Peyer's patch (tissue), 4 donors: ENCODE measurements at places on chromosomes 1 and 21. TPM values are rescaled to one million over a fixed set of nuclear protein-coding genes. Genes with fewer than 3 reads are reported as not detected.

APOBEC4 gene
- total RNA-seq = not detected

ZMPSTE24 gene
- 20.7 TPM for total RNA-seq

KCNK1 gene
- total RNA-seq = 17.2 TPM

DNA sequence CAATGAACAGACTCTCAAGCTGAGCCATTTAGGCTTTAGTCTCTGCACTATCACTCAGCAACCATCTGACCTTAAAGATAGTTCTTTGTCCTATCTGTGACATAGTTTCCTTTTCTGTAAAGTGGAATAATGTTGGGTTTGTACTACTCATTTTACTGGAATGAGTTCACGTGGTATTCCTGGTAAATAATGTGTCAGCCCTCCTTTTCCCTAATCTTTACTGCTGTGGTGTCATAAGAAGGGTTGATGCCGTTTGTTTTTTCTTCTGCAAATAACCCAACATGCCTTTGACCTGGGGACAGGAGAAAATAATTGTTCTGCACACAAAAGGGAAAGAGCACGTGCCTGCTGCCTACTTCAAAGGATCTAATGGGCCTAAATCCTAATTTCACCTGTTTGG is 297.8 kb downstream of the BRINP3 start:
- H3K4me1 ChIP-seq = no peaks in the 10 kb centered on the region
- no peak overlapping the region for H3K4me3 ChIP-seq
- H3K27ac ChIP-seq = no peak overlapping the region
- no peak for DNase-seq

DNA sequence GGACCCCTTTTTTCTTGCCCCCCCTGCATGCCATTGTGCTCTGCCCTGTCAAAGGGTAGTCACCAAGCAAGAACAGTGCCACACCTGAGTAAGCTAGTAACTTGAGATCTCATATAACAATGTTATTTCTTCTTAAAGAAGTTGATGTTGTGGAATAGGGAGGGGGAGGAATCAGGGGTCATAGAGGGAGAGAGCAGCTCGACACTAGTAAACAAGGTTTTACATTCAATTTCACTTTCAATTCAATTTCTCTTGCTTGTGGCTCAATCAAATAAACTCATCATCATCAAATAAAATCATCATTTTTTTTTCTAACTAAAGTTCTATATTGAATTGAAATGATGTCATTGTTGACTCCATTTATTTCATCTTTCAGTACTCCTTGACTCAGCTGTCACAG is 106.4 kb downstream of the CRB1 start:
- no peak for DNase-seq
- no peaks in the 10 kb centered on the region for H3K36me3 ChIP-seq
- no peak overlapping the region for H3K4me3 ChIP-seq
- H3K4me1 ChIP-seq = no peaks in the 10 kb centered on the region

RGS5 gene
- total RNA-seq = 56.9 TPM

GPR25 gene
- not detected for total RNA-seq

DNA sequence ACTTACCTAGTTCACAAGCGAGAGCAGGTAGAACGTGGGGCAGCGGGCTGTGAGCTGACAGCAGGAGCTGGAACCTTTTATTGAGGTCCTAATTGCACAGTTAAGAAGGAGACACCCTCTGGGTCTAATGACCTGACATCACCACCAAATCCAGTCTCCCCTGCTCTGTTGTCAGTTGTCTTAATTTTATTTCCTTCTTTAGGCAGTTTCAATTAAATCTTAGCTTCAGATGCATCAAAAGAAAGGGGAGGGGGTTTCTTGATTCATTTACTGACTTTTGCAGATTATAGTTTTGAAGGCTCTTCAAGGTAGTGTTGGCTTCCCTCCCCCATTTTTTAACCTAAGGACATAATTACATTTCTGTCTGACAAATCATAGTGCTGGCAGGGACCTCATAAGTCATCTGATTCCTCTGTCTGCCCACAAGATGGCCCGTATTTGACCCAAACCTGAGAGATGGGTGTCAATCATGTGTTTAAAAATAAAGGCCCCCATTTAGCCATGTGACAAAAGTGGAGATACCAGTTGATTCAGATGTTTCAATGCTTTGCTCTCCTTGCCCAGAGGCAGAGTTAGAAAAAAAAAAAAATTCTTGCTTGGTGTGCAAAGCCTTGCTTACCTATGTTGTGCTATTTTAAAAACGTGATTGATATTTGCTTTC is at the start of gene TCHHL1:
Gene TCHHL1 (minus strand): TSS at position 51 of the 661 bp plus-strand sequence. CDS start 921 bp downstream, outside the sequence.
- H3K36me3 ChIP-seq = no peaks in the 10 kb centered on the region
- no peak for DNase-seq
- H3K27me3 ChIP-seq = no peaks in the 10 kb centered on the region
- no peak within 1 kb of the TSS for H3K4me3 ChIP-seq

GRCh38 chr1:91123773-91124172 is 101.9 kb upstream of the ZNF644 start:
- no peak for DNase-seq
- no peak overlapping the region for H3K27ac ChIP-seq
- H3K4me1 ChIP-seq = no peaks in the 10 kb centered on the region
- no peaks in the 10 kb centered on the region for H3K27me3 ChIP-seq

- peak; percentile 64 for DNase-seq
- H3K4me3 ChIP-seq = no peak overlapping the region
- H3K27ac ChIP-seq = no peak overlapping the region
- no peaks in the 10 kb centered on the region for H3K27me3 ChIP-seq
- peaks cover 93% of the 10 kb centered on the region for H3K36me3 ChIP-seq
- no peaks in the 10 kb centered on the region for H3K4me1 ChIP-seq
Observed at GRCh38 chr1:201999625-202000238, 10.7 kb upstream of the ELF3 start.

- no peaks in the 10 kb centered on the region for H3K36me3 ChIP-seq
- no peak for DNase-seq
- no peaks in the 10 kb centered on the region for H3K4me1 ChIP-seq
- no peaks in the 10 kb centered on the region for H3K27me3 ChIP-seq
- no peak overlapping the region for H3K4me3 ChIP-seq
Observed at GRCh38 chr1:20279509-20279908, 11.2 kb upstream of the VWA5B1 start.

- peaks cover 3% of the 10 kb centered on the region for H3K4me1 ChIP-seq
- H3K27me3 ChIP-seq = no peaks in the 10 kb centered on the region
- H3K36me3 ChIP-seq = peaks cover 59% of the 10 kb centered on the region
- no peak overlapping the region for H3K4me3 ChIP-seq
- no peak overlapping the region for H3K27ac ChIP-seq
Observed at GRCh38 chr1:114746450-114747121, 11.2 kb downstream of the CSDE1 start.

- H3K27me3 ChIP-seq = no peaks in the 10 kb centered on the region
- peaks cover 7% of the 10 kb centered on the region for H3K4me1 ChIP-seq
- H3K4me3 ChIP-seq = no peak overlapping the region
- no peak for DNase-seq
- no peak overlapping the region for H3K27ac ChIP-seq
Observed at GRCh38 chr1:234495231-234495990, 16.4 kb upstream of the TARBP1 start.

DNA sequence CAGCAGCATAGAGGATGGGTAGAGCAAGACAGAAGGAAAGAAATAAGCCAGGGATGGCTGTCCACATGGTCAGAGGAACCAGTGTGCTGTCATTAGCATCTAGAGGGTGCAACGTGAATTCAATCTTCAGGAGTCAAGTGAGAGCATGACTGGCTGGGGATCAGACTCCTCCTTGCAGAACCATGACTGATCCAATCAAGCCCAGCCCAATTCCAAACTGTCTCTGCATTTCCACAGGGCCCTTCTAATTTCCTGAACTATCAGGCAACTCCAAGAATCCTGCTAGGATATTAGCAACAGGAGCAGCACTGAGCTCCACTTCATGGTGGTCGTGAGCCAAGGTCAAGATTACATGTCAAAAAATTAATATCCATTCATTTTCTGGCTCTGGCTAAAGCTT is 166.8 kb upstream of the CAMK1G start:
- H3K4me3 ChIP-seq = no peak overlapping the region
- DNase-seq = no peak
- H3K36me3 ChIP-seq = no peaks in the 10 kb centered on the region
- H3K4me1 ChIP-seq = no peaks in the 10 kb centered on the region

GRCh38 chr1:40653851-40654537 is 11.5 kb downstream of the RIMS3 start:
- no peaks in the 10 kb centered on the region for H3K27me3 ChIP-seq
- DNase-seq = no peak
- H3K27ac ChIP-seq = no peak overlapping the region
- no peaks in the 10 kb centered on the region for H3K36me3 ChIP-seq
- H3K4me1 ChIP-seq = no peaks in the 10 kb centered on the region

DNA sequence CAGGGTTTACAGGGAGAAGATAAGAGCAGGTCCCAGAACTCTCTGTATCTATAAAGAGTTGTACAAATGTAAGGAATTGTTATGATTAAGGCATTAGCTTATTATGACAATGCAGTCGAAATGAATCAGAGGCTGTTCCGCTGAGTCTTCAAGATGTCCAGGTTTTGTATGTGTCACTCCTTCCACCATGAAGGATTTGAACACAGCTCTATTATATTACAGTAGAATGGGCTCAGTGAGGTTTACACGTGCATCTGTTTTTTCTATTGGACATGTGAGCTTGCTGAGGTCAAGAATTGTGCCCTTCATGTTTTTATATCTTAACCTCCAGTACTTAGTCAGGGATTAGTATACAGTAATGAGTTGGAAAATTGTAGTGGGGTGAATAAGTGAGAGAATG is 86.3 kb downstream of the MPZL1 start:
- no peaks in the 10 kb centered on the region for H3K27me3 ChIP-seq
- H3K4me3 ChIP-seq = no peak overlapping the region
- H3K27ac ChIP-seq = no peak overlapping the region
- no peaks in the 10 kb centered on the region for H3K36me3 ChIP-seq
- H3K4me1 ChIP-seq = no peaks in the 10 kb centered on the region

DNA sequence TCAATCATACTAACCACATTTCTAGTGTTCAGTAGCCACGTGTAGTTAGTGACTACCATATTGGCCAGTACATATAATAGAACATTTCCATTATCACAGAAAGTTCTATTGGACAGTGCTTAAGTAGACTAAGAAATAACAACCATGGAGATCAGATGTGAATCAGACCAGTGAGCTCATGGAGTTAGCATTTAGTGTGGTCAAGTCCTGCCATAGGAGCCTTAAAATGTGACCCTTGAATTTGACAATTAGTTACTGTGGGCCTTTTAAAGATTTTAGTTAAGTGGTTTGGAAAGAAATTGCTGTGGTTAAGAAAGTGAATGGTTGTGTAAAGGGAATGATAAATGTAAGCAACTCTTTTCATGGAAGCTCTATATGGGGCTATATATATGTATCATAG is 123.4 kb downstream of the POU2F1 start:
- DNase-seq = no peak
- no peak overlapping the region for H3K27ac ChIP-seq
- no peaks in the 10 kb centered on the region for H3K27me3 ChIP-seq
- H3K4me1 ChIP-seq = no peaks in the 10 kb centered on the region
- no peak overlapping the region for H3K4me3 ChIP-seq
- no peaks in the 10 kb centered on the region for H3K36me3 ChIP-seq

YRDC gene
- total RNA-seq = 8.1 TPM

DNA sequence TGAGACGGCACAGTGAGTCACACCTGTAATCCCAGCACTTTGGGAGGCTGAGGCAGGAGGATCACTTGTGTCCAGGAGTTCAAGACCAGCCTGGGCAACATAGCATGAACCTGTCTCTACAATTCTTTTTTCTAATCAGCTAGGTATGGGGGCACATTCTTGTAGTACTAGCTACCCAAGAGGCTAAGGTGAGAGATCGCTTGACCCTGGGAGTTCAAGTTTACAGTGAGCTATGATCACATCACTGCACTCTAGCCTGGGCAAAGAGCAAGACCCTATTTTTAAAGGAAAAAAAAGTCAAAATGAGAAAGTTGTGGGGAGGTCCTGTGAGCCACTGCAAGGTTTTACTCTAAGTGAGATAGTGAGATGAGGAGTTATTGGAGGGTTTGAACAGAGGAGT is 34.8 kb upstream of the AHCTF1 start:
- H3K4me3 ChIP-seq = no peak overlapping the region
- no peaks in the 10 kb centered on the region for H3K27me3 ChIP-seq
- no peak for DNase-seq
- H3K4me1 ChIP-seq = no peaks in the 10 kb centered on the region
- H3K36me3 ChIP-seq = no peaks in the 10 kb centered on the region

DNA sequence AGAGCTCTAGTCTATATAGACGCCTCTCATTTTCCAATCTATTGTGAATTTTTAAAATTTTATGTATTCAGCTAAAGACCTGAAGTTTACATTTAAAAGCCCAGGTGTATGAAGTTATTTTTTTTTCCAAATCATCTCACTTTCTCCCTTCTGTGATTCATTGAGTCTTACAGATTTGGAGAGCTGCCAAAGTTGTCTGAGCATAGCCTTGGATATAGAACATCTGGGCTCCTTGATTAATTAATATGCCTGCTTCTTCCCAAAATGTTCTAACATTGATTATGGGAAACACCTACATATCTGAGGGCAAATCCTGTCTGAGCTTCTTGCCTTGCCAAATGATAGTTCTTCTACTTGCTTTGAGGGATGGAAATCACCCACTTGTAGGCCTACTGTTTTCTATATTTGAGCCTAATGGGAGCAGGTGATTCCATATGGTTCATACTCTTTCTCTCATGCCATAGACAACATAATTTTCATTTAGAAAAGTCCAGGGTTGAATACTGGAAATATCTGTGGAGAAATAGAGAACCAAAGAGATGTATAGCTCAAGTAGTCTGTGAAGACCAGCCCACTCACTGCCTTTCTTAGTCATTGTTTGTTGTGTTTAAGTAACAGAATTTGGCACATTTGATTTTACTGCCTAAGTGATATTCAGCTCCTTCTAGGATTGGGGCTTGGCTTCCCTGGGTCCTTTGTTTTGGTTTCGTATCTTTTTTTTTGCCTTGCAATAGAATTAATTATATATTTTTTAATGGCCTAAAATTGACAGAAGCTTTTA is 46.2 kb downstream of the MACF1 start:
- peaks cover 23% of the 10 kb centered on the region for H3K36me3 ChIP-seq
- no peaks in the 10 kb centered on the region for H3K27me3 ChIP-seq
- no peaks in the 10 kb centered on the region for H3K4me1 ChIP-seq
- H3K27ac ChIP-seq = no peak overlapping the region

SHISAL2A gene
- total RNA-seq = 7.4 TPM

DNA sequence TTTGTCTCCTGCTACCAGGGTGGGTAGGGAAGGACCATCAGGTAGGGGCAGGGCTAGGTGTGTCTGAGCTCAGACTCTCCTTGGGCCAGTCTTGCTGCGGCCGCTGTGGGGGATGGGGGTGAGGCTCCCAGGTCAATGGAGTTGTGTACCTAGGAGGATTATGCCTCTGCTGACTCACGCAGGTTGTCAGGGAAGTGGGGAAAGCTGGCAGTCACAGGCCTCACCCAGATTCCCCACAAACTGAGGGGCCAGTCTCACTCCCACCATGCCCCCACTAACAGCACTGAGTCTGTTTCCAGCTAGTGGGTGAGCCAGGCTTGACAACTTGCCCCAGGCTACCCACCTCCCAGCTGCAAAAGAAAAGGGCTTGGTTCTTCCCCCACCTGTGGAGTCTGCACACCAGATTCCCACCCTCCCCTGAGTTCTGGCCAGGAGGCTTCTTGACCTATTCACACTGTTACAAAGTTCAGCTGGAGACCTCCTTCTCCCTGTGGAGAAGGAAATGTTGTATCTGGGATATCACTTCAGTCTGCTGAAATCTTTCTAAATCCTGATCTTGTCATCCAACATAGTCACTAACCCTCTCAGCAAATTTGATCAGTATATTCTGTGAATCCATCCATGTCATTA is 69.2 kb upstream of the GJA8 start:
- no peak for DNase-seq
- H3K4me1 ChIP-seq = no peaks in the 10 kb centered on the region
- no peaks in the 10 kb centered on the region for H3K27me3 ChIP-seq
- no peaks in the 10 kb centered on the region for H3K36me3 ChIP-seq

SAMD11 gene
- total RNA-seq = 2.4 TPM

ADORA3 gene
- 2.3 TPM for total RNA-seq

CCDC17 gene
- 16.5 TPM for total RNA-seq
